Right ventricle myocardium inferior (tissue), 1 donor: ENCODE measurements at places on chromosomes 3 and 15. TPM values are rescaled to one million over a fixed set of nuclear protein-coding genes. Genes with fewer than 3 reads are reported as not detected.

GRCh38 chr3:195549931-195550519 lies 6.9 kb upstream of the PPP1R2 start:
- DNase-seq = no peak

- no peak for DNase-seq
Measured at GRCh38 chr15:25900901-25901300, 37.8 kb upstream of the ATP10A start.

- no peak for DNase-seq
Measured at GRCh38 chr3:193831495-193832455, 238.8 kb downstream of the OPA1 start.

NOX5 gene
- not detected for total RNA-seq

- no peak for DNase-seq
Measured at GRCh38 chr3:39013289-39013688, 38.5 kb downstream of the SCN11A start.

DNA sequence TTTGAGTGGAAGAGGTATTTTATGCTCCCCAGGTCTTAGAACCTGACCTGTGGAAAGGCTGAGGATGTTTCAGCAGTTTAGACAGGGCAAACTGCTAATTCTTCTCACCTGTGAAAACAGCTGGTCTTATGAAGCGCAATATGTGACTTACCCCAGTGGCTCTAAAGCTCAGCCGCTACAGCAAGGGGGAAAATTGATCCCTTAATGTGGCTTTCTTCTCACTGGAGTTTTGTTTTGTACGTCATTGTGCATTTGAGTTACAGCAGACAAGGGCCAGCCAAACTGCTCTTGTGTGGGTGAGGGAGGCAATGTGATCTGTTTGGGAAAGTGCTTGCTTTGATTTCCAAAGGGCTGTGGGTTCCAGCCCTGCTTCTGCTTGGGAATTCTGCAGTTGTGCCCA lies 293.4 kb upstream of the LRRFIP2 start:
- DNase-seq = no peak

C3orf33 gene
- total RNA-seq = 6.6 TPM

DNA sequence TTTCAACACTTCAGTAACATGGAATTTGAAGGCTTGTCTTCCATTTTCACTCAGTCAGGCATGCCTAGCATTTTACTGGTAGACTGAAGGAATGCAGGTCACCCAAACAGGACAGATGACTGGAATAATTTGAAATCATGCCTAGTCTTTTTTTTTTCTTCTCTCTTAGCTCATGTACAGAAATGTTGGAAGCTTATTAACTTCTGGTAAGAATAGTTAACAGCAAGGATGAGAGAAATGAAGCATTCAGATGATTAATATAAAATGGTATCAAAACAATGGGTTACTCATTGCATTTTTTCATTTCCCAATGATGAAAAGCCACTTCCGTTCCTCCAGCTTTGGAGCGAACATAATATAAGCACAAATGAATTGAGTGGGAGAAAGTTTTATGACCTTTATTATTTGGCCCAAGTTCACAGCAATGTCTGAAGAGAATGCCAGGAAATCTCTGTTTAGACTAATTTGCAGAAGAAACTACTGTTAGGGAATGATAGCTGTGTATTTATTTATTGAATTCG lies 431.6 kb upstream of the RASGRP1 start:
- no peak for DNase-seq

- peak; percentile 89 for DNase-seq
Measured at GRCh38 chr3:59575113-59576001, 525.5 kb upstream of the CFAP20DC start.

DNA sequence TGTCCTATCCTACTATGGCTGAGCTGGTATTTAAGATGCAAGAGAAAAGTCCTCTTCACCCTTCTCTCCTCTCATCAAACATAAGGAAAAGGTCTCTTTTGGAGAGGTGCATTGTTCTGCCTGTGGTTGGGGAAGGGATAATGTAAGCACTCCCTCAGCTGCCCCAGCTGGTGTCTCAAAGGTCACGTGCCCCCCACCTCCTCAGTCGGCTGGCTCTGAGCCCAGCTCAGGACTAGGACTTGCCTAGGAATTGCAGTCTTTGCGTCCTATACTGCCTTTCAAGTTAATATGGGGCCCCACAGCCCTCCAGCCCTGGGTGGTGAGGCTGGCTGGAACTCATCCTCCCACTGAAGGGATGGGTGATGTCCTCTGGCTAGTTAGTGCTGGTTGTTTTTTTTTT lies 29.7 kb downstream of the OR4F15 start:
- DNase-seq = no peak

C3orf70 gene
- total RNA-seq = 2.0 TPM

- no peak for DNase-seq
Measured at GRCh38 chr3:184176377-184177330, 2.0 kb downstream of the AP2M1 start.

PLAAT1 gene
- total RNA-seq = 4.2 TPM

WDR49 gene
- 1.9 TPM for total RNA-seq

ISL2 gene
- total RNA-seq = not detected

- no peak for DNase-seq
Measured at GRCh38 chr3:110343945-110344344, 727.7 kb upstream of the NECTIN3 start.

GRCh38 chr3:107846279-107846852 lies 244.5 kb downstream of the CD47 start:
- DNase-seq = peak; percentile 72

DNA sequence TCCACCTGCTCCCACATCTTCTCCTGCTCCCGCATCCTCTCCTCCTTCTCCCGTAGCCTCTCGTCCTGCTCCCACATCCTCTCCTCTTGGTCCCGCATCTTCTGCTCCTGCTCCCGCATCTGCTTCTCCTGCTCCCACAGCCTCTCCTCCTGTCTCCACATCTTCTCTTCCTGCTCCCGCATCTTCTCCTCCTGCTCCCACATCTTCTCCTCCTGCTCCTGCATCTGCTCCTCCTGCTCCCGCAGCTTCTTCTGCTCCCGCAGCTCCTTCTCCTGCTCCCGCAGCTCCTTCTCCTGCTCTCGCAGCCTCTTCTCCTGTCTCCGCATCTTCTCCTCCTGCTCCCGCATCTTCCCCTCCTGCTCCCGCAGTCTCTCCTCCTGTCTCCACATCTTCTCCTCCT lies 5.8 kb downstream of the GOLGA6L2 start:
- no peak for DNase-seq

GRCh38 chr3:124952282-124952855 lies 17.8 kb upstream of the MUC13 start:
- no peak for DNase-seq

SKOR1 gene
- total RNA-seq = not detected

CCDC39 gene
- not detected for total RNA-seq
